ENCODE measurements at places on chromosomes 13 and 19.
A peak's percentile ranks its signal among the peaks of the same experiment; 100 is the strongest.

DNA sequence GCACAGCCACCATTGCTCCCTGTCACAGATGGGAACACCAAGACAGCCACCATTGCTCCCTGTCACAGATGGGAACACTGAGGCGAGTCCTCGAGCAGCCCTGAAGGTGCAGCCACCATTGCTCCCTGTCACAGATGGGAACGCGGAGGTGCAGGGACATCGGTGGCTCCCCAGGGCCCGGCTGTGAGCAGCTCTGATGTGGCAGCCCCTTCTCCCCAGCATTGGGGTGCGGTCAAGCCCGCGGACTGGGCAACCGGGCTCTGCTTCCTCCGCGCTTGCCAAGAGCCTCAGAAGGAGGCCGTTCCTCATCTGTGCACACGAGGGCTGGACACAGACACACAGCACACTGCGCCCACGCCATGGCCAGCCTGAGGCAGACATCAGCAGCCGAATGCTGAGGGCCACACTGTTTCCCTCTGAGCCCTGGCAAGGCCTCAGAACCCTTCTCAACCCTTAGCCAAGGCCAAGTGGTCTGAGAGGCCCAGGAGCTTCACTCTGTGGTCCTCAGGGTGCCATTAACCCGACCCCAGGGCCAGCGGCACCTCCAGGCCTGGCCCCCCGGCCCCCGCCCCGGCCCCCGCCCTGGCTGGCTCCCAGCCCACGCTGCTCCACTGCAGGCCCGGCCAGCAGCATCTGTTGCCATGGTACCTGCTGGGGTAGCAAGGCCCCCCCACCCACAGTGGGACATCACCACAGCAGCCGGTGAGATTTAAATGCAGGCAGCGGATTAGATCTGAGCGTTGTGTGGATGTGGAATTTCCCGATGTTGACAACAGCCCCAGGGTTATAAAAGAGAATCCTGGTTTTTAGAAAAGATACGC, 18.4 kb downstream of the C2CD4C start:
- DNase-seq = no peak

- no peak for DNase-seq
These were observed 13.5 kb upstream of the F7 start for GRCh38 chr13:113091891-113092775.

- DNase-seq = peak; percentile 83
These were observed 39.3 kb upstream of the RGCC start for GRCh38 chr13:41418027-41418426.

DNA sequence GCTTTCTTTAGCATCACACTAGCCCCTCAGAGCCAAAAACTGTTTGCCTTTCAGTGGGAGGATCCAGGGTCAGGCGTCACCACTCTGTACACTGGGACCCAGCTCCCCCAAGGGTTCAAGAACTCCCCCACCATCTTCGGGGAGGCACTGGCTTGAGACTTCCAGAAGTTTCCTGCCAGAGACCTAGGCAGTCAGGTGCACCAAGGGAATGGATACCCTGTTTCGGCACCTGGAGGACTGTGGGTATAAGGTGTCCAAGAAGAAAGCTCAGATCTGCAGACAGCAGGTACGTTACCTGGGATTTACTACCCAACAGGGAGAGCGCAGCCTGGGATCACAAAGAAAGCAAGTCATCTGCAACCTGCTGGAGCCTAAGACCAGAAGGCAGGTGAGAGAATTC, 603.0 kb downstream of the UQCRFS1 start:
- DNase-seq = no peak

- DNase-seq = no peak
These were observed 14.9 kb downstream of the ZIC5 start for GRCh38 chr13:99956473-99957349.

GRCh38 chr13:38602266-38602665, 84.6 kb upstream of the FREM2 start:
- DNase-seq = no peak

DNA sequence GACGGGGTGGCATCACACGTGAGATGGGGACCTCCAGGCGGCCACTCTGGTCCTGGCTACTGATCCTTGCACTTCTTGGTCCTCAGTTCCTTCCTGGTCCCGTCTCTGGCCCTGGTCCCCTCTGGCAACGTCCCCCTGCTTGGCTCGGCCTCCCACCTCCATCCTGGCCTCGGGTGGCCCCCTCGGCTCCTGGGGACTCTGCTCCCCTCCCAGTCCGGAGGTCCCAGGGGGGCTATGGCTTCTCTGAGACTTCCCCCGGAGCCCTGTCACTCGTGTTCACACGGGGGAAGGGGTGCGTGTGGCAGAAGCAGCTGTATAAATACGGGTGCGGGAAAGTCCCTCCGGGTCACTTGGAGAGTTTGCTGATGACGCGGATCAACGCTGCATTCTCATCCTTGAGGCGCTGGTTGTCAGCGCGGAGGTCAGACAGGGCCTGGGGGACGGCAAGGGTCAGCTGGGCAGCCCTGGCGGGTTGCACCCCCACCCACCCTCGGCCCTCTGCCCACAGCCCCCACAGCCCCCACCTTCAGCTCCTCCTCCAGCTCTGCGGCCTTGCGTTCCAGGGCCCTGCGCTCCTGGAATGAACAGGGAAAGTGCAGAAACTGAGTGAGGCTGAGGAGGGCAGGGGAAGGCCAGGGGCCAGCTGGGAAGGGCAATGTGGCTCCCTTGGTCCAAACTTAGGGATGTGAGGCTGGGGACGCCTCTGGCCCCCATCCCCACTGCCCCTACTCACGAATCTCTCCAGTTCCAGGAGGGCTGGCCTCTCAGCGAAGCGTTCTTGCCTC, 15.6 kb downstream of the EPS8L1 start:
- DNase-seq = no peak

- no peak for DNase-seq
These were observed 86.3 kb upstream of the SLC15A1 start for GRCh38 chr13:98838776-98839175.

GRCh38 chr13:51603716-51604115, 19.5 kb downstream of the WDFY2 start:
- DNase-seq = no peak

- DNase-seq = no peak
These were observed 17.9 kb upstream of the POMP start for GRCh38 chr13:28640861-28641599.

- no peak for DNase-seq
These were observed 46.0 kb downstream of the USP12 start for GRCh38 chr13:27125357-27126282.

GRCh38 chr13:104854698-104855097, 1680.8 kb downstream of the EFNB2 start:
- no peak for DNase-seq

DNA sequence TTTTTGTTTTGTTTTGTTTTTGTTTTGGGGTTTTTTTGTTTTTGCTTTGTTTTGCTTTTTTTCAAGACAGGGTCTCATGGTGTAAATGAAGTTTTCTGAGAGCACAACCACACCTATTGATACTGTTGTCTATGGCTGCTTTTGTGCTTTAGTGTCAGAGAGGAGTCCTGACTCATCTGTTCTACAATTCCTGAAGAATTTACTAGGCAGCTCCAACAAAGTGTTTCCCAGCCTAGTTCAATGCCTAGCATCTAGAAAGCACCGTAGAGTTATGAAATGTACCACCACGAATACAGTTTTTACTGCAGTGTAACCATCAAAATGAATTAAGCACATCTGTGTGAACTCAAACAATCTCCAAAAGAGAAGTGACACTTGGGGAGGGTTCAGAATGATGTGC, 21.2 kb downstream of the SAFB start:
- DNase-seq = no peak

GRCh38 chr19:3131168-3131567, 4.7 kb upstream of the GNA15 start:
- no peak for DNase-seq

DNA sequence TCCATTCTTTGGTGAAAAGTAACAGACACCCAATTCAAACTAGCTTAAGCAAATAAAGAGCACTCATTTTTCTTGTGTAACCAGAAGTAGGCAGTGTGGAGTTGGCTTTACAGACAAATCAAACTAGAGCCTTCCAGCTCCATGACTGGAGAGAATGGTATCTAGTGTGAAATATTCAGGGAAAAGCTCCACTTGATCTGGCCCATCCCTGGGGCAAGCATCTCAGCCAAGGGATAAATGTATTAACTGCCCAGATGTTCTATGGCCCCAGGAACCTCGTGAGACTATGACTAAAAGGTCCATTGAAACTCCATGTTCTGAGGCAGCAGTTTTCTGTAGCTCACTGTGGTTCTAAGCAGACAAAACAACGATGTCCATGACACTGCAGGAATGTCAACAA, 49.9 kb downstream of the TBC1D4 start:
- DNase-seq = no peak

- DNase-seq = peak; percentile 65
These were observed 66.8 kb upstream of the RAP2A start for GRCh38 chr13:97367016-97367822.

DNA sequence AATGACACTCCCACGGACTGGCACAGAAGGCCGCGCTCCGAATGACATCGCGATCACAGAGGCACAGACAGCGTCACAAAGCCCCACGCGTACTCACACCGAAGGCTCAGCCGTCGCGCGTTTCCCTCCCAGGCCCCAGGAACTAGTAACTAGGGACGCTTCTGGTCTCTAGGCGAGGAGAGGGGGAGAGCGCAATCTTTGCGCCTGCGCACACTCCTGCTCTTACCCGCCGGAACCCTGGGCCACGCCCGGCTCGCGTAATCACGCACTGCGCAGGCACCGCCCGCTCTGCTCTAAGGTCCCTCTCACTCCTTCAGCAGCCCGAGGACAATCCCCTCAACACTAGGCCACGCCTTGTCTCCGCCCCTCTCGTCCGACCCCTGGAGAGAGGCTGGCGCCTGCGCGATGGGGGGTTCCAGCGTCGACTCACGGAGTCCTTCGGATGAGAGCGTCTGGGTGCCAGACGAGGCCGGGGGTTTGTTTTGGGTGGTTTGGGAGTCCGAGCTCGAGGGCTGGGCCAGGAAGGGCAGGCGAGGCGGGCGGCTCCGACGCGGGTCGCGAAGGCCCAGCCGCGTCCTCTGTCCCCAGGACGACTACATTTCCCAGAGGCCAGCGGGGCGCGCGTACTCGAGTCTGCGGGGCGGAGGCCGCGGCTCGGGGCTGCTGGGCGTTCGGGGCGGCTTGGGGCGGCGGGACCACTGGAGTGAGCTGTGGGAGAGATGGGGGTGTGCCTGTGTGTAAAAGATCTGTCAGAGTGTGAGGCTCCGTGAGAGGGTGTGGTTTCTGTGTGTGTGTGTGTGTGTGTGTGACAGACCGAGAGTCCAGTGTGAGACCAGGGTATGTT, at the start of gene ZNF471:
Gene ZNF471 (plus strand): TSS at position 410 of the 844 bp plus-strand sequence. CDS start 3,717 bp downstream, outside the sequence.
- peak; percentile 94 for DNase-seq

GRCh38 chr13:102873653-102874052, 27.8 kb downstream of the ERCC5 start:
- DNase-seq = no peak

GRCh38 chr13:38707460-38707859, 20.6 kb downstream of the FREM2 start:
- DNase-seq = no peak

- no peak for DNase-seq
These were observed 31.0 kb downstream of the SLAIN1 start for GRCh38 chr13:77728265-77729125.

DNA sequence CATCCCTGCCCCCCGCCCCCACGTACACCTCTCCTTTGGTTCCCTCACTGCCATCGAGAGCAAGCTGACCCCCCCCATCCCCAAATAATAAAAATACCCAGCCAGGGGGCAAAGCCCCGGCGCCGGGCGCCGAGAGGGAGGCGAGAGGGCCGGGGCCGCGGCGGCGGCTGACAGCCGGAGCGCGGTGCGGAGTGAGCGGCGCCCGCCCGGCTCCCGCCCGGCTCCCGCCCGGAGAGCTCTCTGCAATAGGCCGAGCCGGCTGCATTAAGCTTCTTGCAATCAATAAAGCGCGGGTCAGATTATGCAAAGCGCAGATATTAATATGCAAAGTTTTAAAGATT, 40.9 kb downstream of the DEDD2 start:
- DNase-seq = no peak

DNA sequence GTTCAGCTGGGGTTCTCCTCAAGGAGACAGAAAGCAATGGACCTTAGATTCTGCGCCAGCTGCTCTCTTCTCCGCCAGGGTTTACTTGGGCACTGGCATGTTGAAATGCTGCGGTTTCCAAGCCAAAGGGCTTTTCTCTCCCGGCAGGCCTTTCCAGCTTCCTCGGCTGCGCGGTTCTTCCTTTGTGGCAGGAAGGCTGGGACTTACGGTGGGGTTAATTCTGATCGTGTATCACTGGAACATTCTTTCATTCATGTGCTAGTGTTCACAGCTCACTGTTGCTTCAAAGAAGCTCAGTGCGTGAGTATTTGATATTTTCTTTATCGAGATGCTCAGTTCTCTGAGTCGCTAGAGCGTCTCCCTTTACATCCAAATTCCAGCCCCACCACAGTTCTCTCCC, 723.2 kb downstream of the UQCRFS1 start:
- no peak for DNase-seq

- no peak for DNase-seq
These were observed 110.4 kb upstream of the KL start for GRCh38 chr13:32905864-32906180.

GRCh38 chr19:46000491-46001246, 5.4 kb downstream of the CCDC61 start:
- DNase-seq = no peak

GRCh38 chr13:105502193-105502592, 1033.3 kb downstream of the EFNB2 start:
- no peak for DNase-seq

DNA sequence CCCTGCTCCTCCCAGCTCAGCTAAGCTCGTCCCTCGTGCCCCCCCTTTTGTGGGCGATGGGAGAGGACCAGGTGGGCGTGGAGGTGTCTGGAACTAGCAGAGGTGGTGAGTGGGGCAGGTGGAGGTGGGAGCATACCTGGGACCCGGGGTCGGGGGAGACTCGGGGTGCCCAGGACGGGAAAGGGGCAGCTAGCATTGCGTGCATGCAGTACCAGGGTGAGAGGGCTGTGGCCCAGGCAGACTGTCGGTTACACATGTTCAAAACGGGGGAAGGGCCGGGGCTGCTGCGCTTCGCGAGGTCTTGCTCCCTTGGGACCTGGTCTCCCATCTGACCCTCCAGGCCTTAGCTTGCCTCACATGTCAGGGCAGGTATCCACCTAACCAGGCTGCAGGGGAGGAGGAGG, 9.1 kb downstream of the TLE5 start:
- DNase-seq = no peak

- no peak for DNase-seq
These were observed 221.5 kb upstream of the TSHZ3 start for GRCh38 chr19:31570718-31571117.

GRCh38 chr19:45376045-45376724, 5.8 kb upstream of the ERCC2 start:
- peak; percentile 89 for DNase-seq

- no peak for DNase-seq
These were observed 152.8 kb downstream of the TM9SF2 start for GRCh38 chr13:99654076-99654475.

- DNase-seq = no peak
These were observed 237.9 kb downstream of the NALCN start for GRCh38 chr13:101178406-101178805.

- DNase-seq = no peak
These were observed 1703.2 kb downstream of the EFNB2 start for GRCh38 chr13:104832231-104832630.

GRCh38 chr13:109000207-109000606, 370.8 kb downstream of the MYO16 start:
- no peak for DNase-seq

Measured in BJ (cell line).